ENCODE measurements at places on chromosomes 1 and 21. TPM values are rescaled to one million over a fixed set of nuclear protein-coding genes. Genes with fewer than 3 reads are reported as not detected.

Gene SLAMF7
- 0.16 TPM for total RNA-seq

DNA sequence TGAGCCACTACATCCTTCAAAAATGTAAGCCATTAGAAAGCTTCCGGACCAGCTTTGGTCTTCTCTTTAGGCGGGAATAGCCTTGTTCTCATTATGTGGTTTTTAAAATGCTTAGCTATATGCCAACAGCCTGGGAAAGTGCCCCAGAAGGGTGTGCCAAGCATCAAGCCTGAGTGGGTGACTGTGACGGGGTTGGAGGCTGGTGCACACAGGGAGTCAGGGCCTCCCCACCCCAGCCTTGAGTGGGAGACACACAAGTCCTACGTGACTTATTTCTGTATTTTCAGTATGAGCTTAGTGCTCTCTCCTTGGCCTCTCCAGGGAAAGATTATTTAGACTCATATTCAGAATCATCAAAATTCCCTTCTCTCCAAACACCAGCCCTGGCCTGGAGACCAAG is 9.8 kb downstream of the UBASH3A start:
- DNase-seq, result no peak

DNA sequence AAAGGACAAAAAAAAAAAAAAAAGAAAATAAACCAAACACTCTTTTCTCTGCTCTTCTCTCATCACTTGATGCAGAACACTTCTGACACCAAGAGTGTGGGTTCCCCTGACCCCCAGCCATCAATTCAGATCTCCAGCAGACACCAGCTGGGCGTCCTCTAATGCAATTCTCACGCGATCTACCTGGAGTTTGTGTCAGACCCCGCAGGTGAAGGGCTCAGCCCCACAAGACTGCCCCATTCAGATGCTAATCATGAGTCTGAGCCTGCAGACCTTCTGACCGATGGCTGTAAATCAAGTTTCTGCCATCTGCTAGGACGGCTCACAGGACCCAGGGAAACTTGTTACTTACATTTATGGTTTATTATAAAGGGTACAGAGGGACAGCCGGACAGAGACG is 133.6 kb upstream of the C1orf174 start:
- DNase-seq, result no peak

- DNase-seq, result peak; percentile 55
Observed at GRCh38 chr1:227899141-227899819, 48.5 kb downstream of the WNT9A start.

DNA sequence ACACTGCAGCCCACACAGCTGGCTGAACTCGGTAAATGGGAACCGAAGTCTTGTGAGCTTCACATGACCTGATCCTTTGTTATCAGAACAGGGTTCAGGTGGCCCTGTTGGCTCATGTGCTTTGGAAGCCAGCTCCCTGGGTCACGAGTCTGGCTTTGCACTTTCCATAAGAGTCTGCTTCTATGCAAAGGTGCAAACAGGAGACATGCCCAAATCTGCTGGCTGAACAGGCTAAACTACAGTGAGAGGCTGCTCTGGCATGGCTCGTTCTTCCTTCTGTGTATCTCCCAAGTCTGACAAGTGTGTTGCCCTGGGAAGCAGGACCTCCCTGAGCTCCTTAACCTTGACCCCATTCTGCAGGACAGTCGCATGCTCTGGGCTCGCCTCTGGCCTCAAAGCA is 549.6 kb downstream of the KIF26B start:
- no peak for DNase-seq

DNA sequence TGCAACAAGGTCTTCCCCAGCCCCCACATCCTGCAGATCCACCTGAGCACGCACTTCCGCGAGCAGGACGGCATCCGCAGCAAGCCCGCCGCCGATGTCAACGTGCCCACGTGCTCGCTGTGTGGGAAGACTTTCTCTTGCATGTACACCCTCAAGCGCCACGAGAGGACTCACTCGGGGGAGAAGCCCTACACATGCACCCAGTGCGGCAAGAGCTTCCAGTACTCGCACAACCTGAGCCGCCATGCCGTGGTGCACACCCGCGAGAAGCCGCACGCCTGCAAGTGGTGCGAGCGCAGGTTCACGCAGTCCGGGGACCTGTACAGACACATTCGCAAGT is 3.8 kb downstream of the ZBTB18 start:
- DNase-seq, result no peak

- no peak for DNase-seq
Observed at GRCh38 chr1:51926171-51926812, 47.8 kb upstream of the NRDC start.

DNA sequence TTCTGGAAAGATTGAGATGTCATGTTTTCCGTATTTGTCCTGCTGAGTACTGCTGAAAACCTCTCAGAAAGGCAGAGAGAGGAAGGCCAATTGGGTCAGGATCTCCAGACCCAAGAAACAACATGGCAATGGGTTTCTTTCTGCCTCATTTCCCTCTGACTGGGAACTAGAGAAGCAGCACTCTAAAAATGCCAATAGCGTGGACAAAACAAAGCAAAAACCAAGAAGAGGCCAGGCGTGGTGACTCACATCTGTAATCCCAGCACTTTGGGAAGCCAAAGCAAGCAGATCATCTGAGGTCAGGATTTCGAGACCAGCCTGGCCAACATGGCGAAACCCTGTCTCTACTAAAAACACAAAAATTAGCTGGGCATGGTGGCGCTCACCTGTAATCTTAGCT is 18.3 kb downstream of the TNFRSF9 start:
- no peak for DNase-seq

- DNase-seq, result no peak
Observed at GRCh38 chr21:39630191-39630591, 17.5 kb downstream of the B3GALT5 start.

- DNase-seq, result peak; percentile 99
Observed at GRCh38 chr1:153566414-153567371, 1.0 kb upstream of the S100A2 start.

- DNase-seq, result no peak
Observed at GRCh38 chr1:6357243-6357936, 36.2 kb downstream of the ACOT7 start.

Gene TMEM82
- total RNA-seq, result 0.55 TPM

GRCh38 chr1:234235434-234235881 is 137.8 kb upstream of the COA6 start:
- DNase-seq, result no peak

Gene C1orf141
- not detected for total RNA-seq

DNA sequence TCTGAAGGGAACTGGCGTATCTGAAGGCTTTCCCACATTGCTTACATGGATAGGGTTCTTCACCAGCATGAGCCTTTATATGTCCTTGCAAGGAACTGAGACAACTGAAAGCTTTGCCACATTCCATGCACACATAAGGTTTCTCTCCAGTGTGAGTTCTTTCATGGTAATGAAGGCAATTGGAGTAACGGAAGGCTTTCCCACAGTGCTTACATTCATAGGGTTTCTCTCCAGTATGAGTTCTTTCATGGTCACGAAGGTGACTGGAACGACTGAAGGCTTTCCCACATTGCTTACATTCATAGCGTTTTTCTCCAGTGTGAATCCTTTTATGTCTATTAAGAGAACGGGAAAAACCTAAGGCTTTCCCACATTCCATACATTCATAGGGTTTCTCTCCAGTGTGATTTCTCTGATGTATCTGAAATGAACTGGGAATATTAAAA is 15.0 kb downstream of the ZNF124 start:
- no peak for DNase-seq

DNA sequence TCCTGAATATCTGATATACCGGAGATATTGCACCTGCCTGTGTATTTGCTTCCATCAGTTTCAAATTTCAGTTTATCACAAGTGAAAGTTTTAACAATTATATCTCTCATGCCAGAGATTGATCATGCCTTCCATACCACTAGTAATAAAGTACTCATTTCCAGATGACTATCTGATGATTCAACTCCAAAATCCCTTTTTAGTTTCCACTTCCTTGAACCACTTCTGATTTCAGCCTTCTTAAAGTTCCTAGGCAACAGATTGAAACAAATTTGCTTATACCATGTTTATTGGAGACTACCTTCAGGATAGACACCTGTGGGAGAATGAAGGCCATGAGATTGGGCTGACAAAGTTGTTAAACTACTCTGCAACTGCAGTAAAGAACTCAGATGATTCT is 21.5 kb upstream of the COL11A1 start:
- no peak for DNase-seq

- DNase-seq, result no peak
Observed at GRCh38 chr1:229092377-229093237, 178.3 kb upstream of the RAB4A start.

Gene CHIA
- not detected for total RNA-seq

GRCh38 chr1:186492531-186493291 is 31.8 kb upstream of the PDC start:
- DNase-seq, result no peak

- DNase-seq, result no peak
Observed at GRCh38 chr1:46413596-46413985, 19.5 kb downstream of the FAAH start.

GRCh38 chr1:72745413-72745812 is 463.1 kb upstream of the NEGR1 start:
- no peak for DNase-seq

DNA sequence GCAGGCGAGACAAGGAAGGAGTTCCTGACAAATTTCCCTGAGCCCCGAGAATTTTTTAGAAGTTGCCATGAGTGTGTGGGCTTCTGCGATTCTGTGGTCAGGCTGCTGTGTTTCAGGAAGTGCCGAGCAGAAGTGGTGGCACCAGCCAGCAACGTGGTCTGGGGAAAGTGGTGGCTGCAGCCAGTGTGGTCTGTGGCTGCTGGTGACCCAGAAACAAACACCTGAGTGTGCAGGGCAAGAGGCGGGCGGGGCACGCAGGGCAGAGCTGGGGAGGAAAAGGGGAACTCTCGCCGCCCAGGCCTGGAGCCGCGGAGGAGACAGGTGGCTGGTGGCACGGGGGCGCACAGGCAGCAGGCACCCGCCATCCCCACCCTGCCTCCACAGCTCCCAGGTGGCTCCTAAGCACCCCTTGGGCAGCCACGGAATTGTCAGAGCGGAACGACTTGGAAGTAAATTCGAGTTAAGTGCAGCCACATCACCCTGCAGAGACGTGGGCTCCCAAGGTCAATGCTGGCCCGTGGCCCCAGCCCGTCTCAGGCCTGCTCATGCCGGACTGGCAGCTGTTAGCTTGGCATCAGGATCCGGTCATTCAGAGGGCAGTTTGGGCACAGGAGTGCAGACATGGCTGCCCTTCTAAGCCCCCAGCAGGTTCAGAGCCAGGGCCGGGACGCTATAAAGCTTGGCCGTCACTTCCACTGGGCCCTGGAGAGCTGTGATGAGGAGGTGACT is 25.1 kb downstream of the PRDM16 start:
- DNase-seq, result no peak

Measured in sigmoid colon (tissue), 7 donors.